Left colon (tissue), 2 donors: ENCODE measurements at places on chromosomes 3 and 15. TPM values are rescaled to one million over a fixed set of nuclear protein-coding genes. Genes with fewer than 3 reads are reported as not detected.

Gene ITIH1
- not detected for total RNA-seq

Gene CERS3
- not detected for total RNA-seq

Gene ACAD9
- 44.8 TPM for total RNA-seq

Gene GRIP2
- 1.7 TPM for total RNA-seq

Gene TTBK2
- total RNA-seq = 12.3 TPM

Gene TRIM42
- total RNA-seq = not detected

Gene GPR160
- total RNA-seq = 82.6 TPM

Gene ACVR2B
- total RNA-seq = 5.2 TPM

Gene RTP1
- total RNA-seq = not detected

Gene TMEM108
- 0.40 TPM for total RNA-seq

Gene ZNF80
- not detected for total RNA-seq

Gene RHOV
- 8.9 TPM for total RNA-seq

Gene SLC6A6
- 6.7 TPM for total RNA-seq

Gene HHATL
- total RNA-seq = not detected

Gene USP3
- 79.9 TPM for total RNA-seq

Gene OR5H1
- not detected for total RNA-seq

Gene GABRA5
- total RNA-seq = not detected

Gene NEDD4
- 10.4 TPM for total RNA-seq

Gene PAQR5
- total RNA-seq = 62.3 TPM

Gene GAP43
- 0.61 TPM for total RNA-seq

Gene ARIH2
- 82.0 TPM for total RNA-seq

Gene MEF2A
- total RNA-seq = 35.3 TPM

Gene TP63
- total RNA-seq = 0.11 TPM

Gene GALNT15
- 11.1 TPM for total RNA-seq

Gene ADGRG7
- total RNA-seq = 15.6 TPM

Gene ERICH6
- total RNA-seq = not detected

Gene ATG3
- 52.9 TPM for total RNA-seq

Gene GRAMD2A
- total RNA-seq = 1.0 TPM

Gene KCNAB1
- 3.3 TPM for total RNA-seq

Gene BRK1
- total RNA-seq = 79.7 TPM

Gene PLCB2
- total RNA-seq = 11.2 TPM

Gene RLBP1
- not detected for total RNA-seq

Gene PRRT3
- 1.2 TPM for total RNA-seq

Gene FOXL2
- not detected for total RNA-seq

Gene CCR8
- not detected for total RNA-seq

Gene TICRR
- 1.3 TPM for total RNA-seq

Gene CCDC32
- total RNA-seq = 22.6 TPM

Gene KNG1
- total RNA-seq = 3.6 TPM

Gene NR2E3
- 0.67 TPM for total RNA-seq

Gene SLC28A2
- 39.0 TPM for total RNA-seq

Gene NOX5
- total RNA-seq = 0.11 TPM

Gene PRR23A
- total RNA-seq = not detected

Gene HGD
- total RNA-seq = 62.9 TPM

Gene FEZF2
- not detected for total RNA-seq

Gene RBPMS2
- 15.4 TPM for total RNA-seq

Gene MUC20
- 110 TPM for total RNA-seq

Gene NPAP1
- 0.06 TPM for total RNA-seq

Gene SOX14
- not detected for total RNA-seq

Gene GXYLT2
- 3.3 TPM for total RNA-seq

Gene C3orf80
- 1.9 TPM for total RNA-seq

Gene EEFSEC
- total RNA-seq = 10.5 TPM

Gene ACTRT3
- total RNA-seq = 1.5 TPM

Gene DNAJA4
- 36.7 TPM for total RNA-seq

Gene KLHL6
- 1.9 TPM for total RNA-seq
